Stimulated activated memory B cell treated with anti-CD40 and anti-IgM and Interleukin-4, amounts not matched to agents 10 μg/mL and 1 μg/mL and 100 μg/mL, for 72 hours (primary cell): ENCODE measurements at places on chromosomes 13 and 19.
A peak's percentile ranks its signal among the peaks of the same experiment; 100 is the strongest.

DNA sequence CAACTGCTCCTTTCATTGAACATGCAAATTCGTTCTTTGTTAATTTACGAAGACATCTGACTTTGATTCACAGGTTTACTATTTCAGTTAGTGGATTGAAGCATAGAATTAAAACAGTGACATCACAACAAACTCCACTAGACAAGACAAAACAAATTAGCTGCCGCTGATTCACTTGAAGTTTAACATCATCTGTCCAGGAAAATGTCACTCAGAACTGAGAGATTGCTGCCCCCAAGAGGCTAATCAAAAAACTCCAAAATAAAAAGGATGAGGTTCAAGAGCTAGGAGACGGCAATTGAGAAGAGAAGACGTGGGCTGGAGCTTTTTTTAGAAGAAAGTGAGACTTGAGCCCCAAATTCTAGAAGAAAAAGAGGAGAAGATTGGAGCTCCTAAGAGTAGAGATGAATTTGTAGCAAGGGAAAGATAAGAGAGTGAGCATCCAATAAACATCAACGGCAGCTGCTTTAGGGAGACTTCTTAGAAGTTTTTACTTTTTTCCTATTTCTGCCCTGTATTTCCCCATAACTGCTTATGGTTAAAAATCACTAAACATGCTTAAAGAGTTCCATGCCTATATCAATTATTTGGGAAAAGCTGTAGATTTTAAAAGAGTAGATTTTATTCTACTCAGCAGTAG, 40.8 kb upstream of the TPP2 start:
- no peaks in the 10 kb centered on the region for H3K4me1 ChIP-seq
- no peak overlapping the region for H3K27ac ChIP-seq
- H3K27me3 ChIP-seq: peaks cover 10% of the 10 kb centered on the region
- H3K36me3 ChIP-seq: no peaks in the 10 kb centered on the region
- H3K4me3 ChIP-seq: no peak overlapping the region

DNA sequence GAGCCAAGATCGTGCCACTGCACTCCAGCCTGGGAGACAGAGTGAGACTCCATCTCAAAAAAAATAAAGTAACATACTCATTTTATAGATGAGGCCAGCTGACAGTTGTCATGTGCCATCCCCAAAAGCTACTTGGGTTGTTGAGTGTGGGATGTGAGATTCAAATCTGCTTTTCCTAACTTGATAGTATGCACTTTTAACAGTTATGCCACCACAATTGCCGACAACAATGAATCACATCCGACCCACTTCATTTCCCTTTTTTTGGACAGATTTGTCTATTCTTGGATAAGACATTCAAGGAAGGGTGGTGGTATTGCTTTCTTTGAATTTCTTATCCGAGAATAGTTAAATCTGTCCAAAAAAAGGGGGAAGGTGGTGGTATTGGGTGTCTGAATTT, 16.3 kb upstream of the DNMT1 start:
- no peaks in the 10 kb centered on the region for H3K27me3 ChIP-seq
- no peaks in the 10 kb centered on the region for H3K36me3 ChIP-seq
- H3K4me1 ChIP-seq: no peaks in the 10 kb centered on the region

- H3K4me1 ChIP-seq: peaks cover 67% of the 10 kb centered on the region
- peaks cover 60% of the 10 kb centered on the region for H3K36me3 ChIP-seq
- no peak overlapping the region for H3K4me3 ChIP-seq
- no peak for ATAC-seq
- no peaks in the 10 kb centered on the region for H3K27me3 ChIP-seq
- H3K27ac ChIP-seq: no peak overlapping the region
Measured at GRCh38 chr19:55683449-55684261, 8.6 kb downstream of the EPN1 start.

DNA sequence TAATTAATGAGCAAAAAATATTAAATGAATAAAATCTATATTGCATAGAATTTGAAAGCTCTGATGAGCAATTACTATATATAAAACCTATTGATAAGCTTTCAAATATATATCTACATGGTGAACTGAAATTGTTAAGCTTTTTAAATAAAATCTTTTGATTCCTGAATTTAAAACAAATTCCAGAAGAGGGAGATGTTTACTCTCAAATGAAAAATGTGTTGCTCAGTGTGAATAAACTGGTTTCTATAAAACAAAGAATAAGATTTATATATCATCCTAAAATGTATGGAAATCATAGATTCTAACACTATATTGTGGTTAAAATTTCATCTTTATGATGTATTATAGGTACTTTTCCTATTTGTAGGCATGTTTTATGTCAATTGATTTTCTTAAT, 171.5 kb upstream of the SLITRK6 start:
- H3K27me3 ChIP-seq: no peaks in the 10 kb centered on the region
- no peak for ATAC-seq
- no peak overlapping the region for H3K27ac ChIP-seq
- no peaks in the 10 kb centered on the region for H3K36me3 ChIP-seq
- no peaks in the 10 kb centered on the region for H3K4me1 ChIP-seq
- H3K4me3 ChIP-seq: no peak overlapping the region

DNA sequence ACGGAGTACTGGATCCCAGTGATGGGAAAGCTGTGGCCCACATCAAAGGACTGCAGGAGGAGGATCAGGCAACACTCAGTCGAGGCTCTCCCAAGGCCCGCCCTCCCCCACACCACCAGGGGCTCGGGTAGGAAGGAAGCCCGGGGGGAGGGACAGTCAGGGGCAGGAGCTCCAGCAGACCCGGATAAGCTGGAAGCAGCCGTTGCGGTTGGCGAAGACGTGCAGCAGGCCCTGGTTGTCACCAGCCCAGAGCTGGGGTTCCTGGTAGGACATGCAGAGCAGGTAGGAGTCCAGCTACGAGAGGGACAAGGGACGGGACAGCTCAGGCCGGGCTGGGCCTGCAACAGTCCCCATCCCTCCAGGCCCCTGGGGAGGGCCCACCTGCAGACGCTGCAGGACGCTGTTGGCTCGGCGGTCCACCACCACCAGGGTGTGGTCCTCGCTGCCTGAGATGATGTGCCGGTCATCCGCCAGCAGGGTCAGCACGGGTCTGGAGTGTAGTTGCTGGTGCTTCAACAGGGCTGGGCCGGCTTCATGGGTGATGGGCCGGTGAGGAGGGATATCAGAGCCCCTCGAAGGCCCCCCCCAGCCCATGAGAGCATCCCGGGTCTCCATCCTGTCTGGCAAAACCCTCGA, 1.9 kb downstream of the GNG14 start:
- H3K36me3 ChIP-seq: peaks cover 6% of the 10 kb centered on the region
- H3K4me3 ChIP-seq: no peak overlapping the region
- peak; percentile 40 for ATAC-seq
